ENCODE measurements at places on chromosomes 5 and 9.

GRCh38 chr9:119280740-119281485 lies 88.3 kb downstream of the BRINP1 start:
- no peaks in the 10 kb centered on the region for H3K27me3 ChIP-seq
- no peak for DNase-seq
- H3K27ac ChIP-seq: no peak overlapping the region

- no peaks in the 10 kb centered on the region for H3K27me3 ChIP-seq
- no peaks in the 10 kb centered on the region for H3K4me1 ChIP-seq
- no peak overlapping the region for H3K27ac ChIP-seq
- no peak for DNase-seq
- H3K4me3 ChIP-seq: no peak overlapping the region
Measured at GRCh38 chr5:14557791-14558415, 23.7 kb upstream of the OTULINL start.

DNA sequence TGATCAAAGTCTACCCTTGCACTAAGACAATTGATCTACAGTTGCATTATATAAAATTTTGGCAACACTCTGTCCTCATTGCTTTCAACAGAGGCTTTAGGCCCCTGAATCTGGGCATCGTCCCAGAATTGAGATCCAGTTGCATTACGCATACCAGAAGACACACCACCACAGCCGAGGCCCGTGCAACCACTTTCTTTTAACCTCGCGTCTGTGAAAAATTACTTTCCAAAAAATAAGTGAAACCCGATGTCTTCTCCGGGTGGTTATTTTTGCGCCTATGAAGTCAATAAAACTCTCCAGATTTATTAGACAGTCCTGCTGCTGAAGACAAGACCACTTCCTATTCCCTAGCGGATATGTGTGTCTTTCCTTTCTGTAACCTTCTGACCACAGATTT lies 52.1 kb upstream of the NFIB start:
- DNase-seq: no peak
- H3K27me3 ChIP-seq: no peaks in the 10 kb centered on the region
- no peak overlapping the region for H3K27ac ChIP-seq
- H3K36me3 ChIP-seq: no peaks in the 10 kb centered on the region

GRCh38 chr5:90803876-90804275 lies 245.3 kb downstream of the ADGRV1 start:
- no peaks in the 10 kb centered on the region for H3K27me3 ChIP-seq
- H3K36me3 ChIP-seq: no peaks in the 10 kb centered on the region
- H3K4me3 ChIP-seq: no peak overlapping the region
- no peak for DNase-seq
- no peaks in the 10 kb centered on the region for H3K4me1 ChIP-seq

GRCh38 chr5:54845567-54845941 lies 139.8 kb downstream of the ESM1 start:
- peaks cover 5% of the 10 kb centered on the region for H3K27me3 ChIP-seq
- H3K4me1 ChIP-seq: no peaks in the 10 kb centered on the region
- DNase-seq: no peak
- H3K4me3 ChIP-seq: no peak overlapping the region

- no peaks in the 10 kb centered on the region for H3K27me3 ChIP-seq
- H3K27ac ChIP-seq: no peak overlapping the region
- DNase-seq: no peak
- H3K4me3 ChIP-seq: no peak overlapping the region
Measured at GRCh38 chr5:32642276-32643002, 57.1 kb downstream of the SUB1 start.

DNA sequence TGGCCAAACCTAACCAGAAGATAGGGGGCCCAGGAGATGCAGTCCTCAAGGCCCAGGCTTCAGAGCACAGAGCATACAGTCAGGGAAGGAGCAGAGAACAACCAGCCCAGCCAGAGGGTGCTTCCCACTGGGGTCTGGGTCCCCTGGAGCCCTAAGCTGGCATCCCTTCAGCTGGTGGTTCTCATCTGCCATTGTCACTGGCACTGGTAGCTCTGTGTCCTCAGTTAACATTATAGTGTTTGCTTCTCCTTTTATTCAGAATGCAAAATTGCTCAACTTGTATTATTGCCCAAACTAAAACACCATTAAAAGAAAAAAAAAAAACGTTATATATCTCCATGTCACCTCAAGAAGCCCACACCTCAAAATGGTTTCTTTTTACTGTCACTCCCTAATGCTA lies 219.2 kb downstream of the ENC1 start:
- H3K36me3 ChIP-seq: no peaks in the 10 kb centered on the region
- H3K4me3 ChIP-seq: no peak overlapping the region
- DNase-seq: no peak
- H3K4me1 ChIP-seq: no peaks in the 10 kb centered on the region
- H3K27me3 ChIP-seq: no peaks in the 10 kb centered on the region
- H3K27ac ChIP-seq: no peak overlapping the region

GRCh38 chr9:73073337-73074175 lies 78.1 kb upstream of the ANXA1 start:
- no peak for DNase-seq
- H3K27me3 ChIP-seq: no peaks in the 10 kb centered on the region
- no peak overlapping the region for H3K4me3 ChIP-seq
- no peak overlapping the region for H3K27ac ChIP-seq
- no peaks in the 10 kb centered on the region for H3K36me3 ChIP-seq

- H3K4me3 ChIP-seq: no peak overlapping the region
- peak overlapping the region; percentile 70 for H3K27ac ChIP-seq
- H3K36me3 ChIP-seq: no peaks in the 10 kb centered on the region
- H3K4me1 ChIP-seq: peaks cover 79% of the 10 kb centered on the region
- no peaks in the 10 kb centered on the region for H3K27me3 ChIP-seq
- peak; percentile 70 for DNase-seq
Measured at GRCh38 chr5:10704949-10705621, 55.9 kb downstream of the DAP start.

DNA sequence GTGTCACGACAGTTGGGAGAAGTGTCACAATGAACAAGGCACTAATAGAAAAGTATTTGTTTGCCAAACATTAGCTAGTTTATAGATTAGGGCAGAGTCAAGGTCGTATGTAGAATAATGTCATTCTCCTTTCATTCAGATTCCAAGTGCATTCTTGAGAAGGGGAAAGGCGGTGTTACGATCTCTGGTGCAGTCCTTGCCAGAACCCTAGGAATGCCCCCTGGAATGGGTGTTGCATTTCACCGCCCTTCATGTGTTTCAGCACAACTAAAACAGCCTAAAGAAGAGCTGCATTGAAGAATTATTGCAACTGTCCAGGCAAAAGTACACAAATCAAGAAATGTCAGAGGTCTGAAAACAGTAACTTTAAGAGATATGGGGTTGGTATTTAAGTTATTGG lies 721.0 kb upstream of the WWC1 start:
- H3K4me3 ChIP-seq: no peak overlapping the region
- H3K27ac ChIP-seq: no peak overlapping the region
- DNase-seq: no peak
- H3K27me3 ChIP-seq: peaks cover 30% of the 10 kb centered on the region

GRCh38 chr5:133480366-133480765 lies 132.0 kb downstream of the FSTL4 start:
- no peaks in the 10 kb centered on the region for H3K36me3 ChIP-seq
- no peak overlapping the region for H3K27ac ChIP-seq
- no peak overlapping the region for H3K4me3 ChIP-seq
- H3K27me3 ChIP-seq: peaks cover 40% of the 10 kb centered on the region
- H3K4me1 ChIP-seq: no peaks in the 10 kb centered on the region
- DNase-seq: no peak

GRCh38 chr5:77175231-77175630 lies 35.2 kb upstream of the PDE8B start:
- H3K27ac ChIP-seq: no peak overlapping the region
- DNase-seq: no peak
- no peaks in the 10 kb centered on the region for H3K27me3 ChIP-seq

DNA sequence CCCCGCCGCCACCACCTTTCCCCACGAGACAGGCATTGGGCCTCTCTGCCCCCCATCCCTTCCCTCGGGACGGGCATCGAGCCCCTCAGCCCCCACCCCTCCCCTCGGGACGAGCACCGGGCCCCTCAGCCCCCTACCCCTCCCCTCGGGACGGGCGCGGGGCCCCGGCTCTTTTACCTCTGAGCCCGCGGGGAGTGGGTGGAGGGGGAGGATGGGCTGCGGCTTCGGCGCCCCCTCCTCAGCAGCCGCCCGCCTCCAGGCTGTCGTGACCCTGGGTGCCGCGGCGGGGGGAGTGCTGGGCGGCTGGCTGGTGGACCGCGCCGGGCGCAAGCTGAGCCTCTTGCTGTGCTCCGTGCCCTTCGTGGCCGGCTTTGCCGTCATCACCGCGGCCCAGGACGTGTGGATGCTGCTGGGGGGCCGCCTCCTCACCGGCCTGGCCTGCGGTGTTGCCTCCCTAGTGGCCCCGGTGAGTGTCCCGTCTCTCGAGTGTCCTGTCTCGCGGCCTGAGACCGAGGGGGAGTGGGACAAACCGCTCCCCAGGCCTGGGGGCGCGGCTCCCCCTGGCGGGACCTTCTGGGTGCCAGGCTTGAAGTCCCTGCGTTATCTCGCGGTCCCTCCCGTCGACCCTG lies 791 bp downstream of the SLC2A8 start:
- H3K27ac ChIP-seq: peak overlapping the region; percentile 56
- no peaks in the 10 kb centered on the region for H3K36me3 ChIP-seq
- no peaks in the 10 kb centered on the region for H3K27me3 ChIP-seq
- peak overlapping the region; percentile 59 for H3K4me3 ChIP-seq

All from HCT116 (cell line).